ENCODE measurements at places on chromosomes 5 and 9.

DNA sequence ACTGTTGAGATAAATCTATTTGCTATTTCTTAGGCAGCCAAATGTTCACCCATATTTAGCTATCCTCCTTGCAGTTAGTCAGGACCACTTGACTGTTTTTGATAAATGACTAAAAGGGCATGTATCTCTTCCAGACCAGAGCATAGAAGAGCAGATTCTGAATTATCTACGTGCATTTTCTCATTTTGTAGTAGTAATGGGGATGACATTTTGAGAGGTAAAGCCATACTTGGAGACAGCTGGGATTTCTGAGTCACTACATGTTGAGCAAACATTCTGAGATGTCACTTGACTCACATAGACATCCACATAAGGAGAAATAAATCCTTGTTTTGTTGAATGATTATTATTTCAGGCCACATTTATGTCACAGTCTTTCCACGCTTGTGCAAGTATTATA lies 297.6 kb downstream of the CDH10 start:
- no peak for DNase-seq

GRCh38 chr9:125649315-125649714 lies 57.7 kb downstream of the MAPKAP1 start:
- no peak for DNase-seq

DNA sequence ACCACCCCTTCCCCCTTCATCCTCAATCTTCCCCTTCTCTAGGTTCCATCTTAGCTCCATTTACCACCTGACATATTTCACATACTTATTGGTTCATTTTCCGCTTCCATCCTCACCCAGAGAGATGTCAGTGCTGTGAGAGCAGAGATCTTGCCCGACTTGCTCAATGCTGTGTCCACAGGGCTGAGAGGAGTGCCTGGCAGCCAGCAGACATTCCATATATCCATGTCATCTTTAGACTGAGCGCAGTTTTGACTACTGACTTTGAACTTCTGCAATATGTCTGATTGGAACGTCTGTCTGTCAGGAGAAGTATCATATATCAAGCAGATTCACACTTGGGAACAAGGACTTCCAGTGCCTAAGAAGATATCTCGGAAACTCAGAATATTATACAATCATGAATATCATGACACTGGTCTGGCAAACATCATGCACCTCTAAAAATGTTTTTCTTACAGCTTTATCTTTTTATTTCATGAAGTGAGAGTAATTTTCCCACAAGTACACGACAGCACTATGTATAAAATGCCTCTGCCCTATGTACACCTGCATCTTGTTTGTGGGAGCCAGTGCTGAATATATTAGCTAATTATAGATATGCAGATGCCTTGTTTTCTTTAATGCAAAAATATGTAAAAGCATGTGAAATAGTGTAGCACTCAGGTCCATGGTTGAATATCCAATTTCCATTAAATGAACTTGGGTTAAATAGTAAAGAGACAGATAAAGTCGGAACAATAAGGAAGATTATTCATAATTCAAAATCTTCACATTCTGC lies 454.0 kb upstream of the DAP start:
- no peak for DNase-seq

DNA sequence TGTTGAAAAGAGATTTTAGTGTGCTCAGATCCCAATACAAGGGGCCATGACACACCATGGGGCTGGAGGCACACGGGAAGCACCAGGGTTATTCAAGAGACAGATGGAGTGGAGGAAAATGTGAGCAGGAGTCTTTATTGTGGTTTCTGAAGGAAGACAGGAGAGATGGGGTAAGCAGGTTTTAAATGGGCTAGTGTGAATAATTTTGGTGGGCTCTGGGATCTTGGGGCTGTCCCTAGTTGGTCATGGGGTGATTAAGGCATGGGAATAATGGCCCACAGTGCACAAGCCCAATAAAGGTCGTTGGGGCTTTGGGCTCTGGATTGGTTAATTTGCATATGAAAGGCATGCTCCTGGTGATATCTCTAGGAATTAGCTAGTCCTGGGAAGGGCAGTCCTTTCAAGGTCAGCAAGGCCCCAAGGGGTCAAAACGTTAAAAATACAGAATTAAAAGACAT lies 3.6 kb upstream of the SCGB3A2 start:
- DNase-seq, result peak; percentile 74

- DNase-seq, result no peak
These were observed 1068.7 kb downstream of the CDH12 start for GRCh38 chr5:21784487-21784886.

DNA sequence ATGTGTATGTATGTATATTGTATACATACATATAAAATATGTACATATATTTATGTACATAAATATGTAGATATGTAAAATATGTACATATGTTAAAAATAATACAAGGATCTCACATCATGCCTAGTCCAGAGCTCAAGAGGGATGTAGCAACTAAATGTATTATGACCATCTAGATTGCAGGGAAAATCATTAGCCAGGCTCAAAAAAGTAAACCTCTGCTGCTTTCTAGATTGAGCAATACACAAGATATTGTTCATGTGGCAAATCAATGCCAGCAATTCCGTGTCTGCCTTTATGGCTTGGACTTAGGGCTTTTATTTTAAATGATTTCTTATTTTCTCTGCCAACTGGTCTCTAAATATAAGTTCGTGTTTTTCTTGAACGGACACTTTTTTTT lies 65.2 kb downstream of the RAI14 start:
- DNase-seq, result no peak

- peak; percentile 11 for DNase-seq
These were observed 74.3 kb downstream of the MUSK start for GRCh38 chr9:110742741-110743371.

- no peak for DNase-seq
These were observed 151.2 kb upstream of the ARRDC3 start for GRCh38 chr5:91534332-91534731.

DNA sequence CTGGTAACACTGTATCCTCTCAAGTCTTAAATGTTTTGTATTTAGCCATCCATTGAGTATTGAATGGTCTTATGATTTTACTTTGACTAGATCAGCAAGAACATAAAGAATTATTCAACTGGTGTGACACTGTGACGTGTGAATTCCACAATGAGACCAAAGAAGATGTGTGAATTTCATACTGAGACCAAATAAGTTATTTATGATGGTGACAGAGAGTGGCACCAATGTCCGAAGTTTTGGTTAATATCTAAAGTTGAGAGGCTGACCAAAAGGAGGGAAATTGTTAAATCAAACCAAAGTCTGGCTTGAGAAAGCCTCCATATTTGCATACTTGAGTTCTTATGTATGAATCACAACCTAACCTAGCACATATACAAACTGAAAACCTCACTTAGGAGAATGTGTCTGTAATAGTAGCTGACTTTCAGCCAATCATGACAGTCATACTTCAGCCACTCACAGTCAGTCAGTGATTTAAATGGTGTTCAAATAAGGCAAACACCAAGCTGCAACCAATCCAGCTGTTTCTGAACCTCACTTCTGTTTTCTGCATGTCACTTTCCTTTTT lies 31.5 kb upstream of the FAM170A start:
- no peak for DNase-seq

GRCh38 chr9:92353051-92353450 lies 27.3 kb downstream of the CENPP start:
- DNase-seq, result no peak

- DNase-seq, result no peak
These were observed 650 bp downstream of the GPR107 start for GRCh38 chr9:130054325-130054786.

DNA sequence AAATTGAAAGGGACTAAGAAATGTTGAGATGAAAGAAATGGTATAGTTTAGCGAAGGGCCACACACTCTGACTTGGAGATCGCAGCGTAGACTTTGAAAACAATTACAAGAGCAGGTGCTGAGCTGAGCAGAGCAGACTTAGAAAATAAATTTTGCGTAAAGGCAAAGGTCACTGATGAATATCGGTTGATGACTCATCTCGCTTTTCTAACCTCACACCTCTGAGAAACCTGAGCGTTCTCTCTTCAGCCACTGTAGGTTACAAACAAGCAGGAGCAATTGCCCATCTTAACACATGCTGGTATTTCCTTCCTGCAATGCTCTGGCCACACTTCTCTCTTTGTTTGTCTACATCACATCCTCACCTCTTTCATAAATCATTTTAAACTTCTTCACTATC lies 190.6 kb upstream of the C9orf72 start:
- DNase-seq, result no peak

- no peak for DNase-seq
These were observed 81.8 kb downstream of the FBXW11 start for GRCh38 chr5:171924493-171925122.

GRCh38 chr5:115257981-115258380 lies 4.7 kb downstream of the PGGT1B start:
- no peak for DNase-seq

DNA sequence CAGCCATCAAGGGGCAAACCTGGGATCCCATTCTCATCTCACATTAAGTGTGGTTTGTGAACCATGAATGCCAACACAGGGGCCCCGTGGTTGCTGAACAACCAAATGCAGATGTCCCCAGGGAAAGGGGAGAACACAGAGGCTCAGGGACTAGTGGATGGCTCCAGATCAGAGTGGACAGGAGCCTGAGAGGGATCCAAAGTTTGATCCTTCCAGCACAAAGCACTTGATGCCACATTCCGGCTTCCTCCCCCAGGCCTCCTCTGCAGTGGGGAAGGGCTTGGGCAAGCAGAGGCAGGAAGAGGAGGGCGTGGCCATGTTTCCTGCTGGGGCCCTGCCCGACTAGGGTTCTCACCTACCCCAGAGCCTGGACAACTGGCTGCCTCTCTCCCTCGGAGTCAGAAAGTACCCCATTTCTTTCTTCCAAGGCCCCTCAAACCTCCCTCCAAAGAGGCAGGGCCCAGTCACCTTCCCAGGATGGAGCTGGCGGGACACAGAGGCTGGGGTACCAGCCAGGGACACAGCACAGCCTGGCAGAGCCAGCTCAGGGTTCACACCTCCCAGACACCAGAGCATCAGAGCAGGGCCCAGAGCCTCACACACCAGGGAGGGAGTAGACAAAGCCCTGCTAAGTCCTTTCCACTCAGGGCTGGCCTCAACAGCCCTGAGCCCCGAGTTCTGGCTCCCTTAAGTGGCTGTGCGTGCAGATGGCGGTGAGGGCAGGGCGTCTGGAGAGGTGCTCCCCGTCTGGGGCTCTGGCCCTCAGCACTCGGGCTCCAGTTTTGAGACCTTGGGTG lies 4.3 kb upstream of the RNF44 start:
- DNase-seq, result no peak

GRCh38 chr5:68749631-68750030 lies 344.2 kb upstream of the SLC30A5 start:
- no peak for DNase-seq

DNA sequence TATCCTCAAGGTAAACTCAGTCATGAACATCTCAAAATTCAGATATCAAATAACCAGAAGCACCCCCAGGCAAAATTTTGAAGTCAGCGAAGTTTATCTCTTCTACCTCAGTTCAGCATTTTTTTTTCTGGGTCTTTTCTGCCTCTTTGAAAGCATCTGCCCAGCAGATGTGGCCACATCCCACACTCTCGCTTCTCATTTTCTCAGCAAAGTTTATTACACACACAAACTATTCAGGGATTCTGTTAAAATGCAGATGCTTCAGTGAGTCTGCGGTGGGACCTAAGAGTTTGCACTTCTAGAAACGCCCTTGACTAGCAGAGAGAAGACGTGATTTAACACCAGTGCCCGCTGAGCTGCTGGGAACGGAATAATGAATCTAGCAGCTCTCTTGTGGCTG lies 19.3 kb downstream of the RASEF start:
- DNase-seq, result no peak

DNA sequence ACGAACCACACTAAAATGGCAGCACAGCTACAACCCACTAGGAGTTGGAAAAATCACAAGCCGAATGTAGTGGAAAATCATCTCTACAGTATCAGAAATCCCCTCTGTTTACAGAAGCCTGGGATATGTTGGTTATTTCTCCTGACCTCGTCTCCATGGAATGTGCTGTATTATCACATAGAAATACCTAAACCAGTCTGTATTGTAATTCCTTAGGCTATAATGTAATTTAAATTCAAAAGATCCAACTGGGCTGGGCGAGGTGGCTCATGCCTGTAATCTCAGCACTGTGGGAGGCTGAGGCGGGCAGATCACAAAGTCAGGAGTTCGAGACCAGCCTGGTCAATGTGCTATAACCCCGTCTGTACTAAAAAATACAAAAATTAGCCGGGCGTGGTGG lies 244.8 kb upstream of the MPDZ start:
- DNase-seq, result no peak

- DNase-seq, result no peak
These were observed 3.8 kb downstream of the GAS1 start for GRCh38 chr9:86943201-86944113.

DNA sequence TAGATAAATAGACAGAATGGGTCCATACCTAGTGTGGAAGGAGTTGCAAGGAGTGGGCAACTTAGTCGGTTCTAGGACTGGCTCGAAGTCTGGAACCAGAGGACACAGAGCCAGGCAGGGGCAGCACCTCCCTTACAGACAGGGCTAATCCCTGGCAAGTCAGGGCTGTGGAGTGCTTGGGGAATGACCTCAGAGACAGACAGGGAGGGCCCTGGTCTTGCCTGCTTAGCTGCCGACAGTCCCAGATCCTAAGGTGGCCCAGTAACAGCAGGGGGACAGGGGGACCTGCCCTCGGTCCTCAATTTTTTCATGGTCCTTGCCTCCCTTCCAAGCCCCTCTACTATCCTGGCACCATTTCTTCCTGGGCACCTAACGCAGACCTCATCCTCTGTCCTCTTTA lies 222.4 kb upstream of the TNC start:
- DNase-seq, result no peak

DNA sequence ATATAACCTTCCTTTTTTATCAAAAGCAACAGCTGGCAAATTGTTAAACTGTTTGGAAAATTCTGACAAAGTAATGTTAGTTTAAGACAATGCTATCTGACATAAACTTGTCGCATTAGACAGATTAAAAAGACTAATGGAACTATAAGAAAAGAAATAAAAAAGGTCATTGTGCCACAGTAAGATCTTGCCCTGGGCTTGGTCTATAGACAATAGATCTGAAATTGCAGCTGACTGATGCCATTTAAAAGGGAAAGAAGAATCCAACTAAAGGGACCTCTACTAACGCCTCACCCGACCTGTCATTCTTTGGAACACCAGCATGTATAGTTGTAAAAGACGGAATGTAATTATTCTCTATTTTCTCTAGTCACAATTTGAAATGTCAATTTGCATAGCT lies 644.4 kb upstream of the GRAMD2B start:
- no peak for DNase-seq

DNA sequence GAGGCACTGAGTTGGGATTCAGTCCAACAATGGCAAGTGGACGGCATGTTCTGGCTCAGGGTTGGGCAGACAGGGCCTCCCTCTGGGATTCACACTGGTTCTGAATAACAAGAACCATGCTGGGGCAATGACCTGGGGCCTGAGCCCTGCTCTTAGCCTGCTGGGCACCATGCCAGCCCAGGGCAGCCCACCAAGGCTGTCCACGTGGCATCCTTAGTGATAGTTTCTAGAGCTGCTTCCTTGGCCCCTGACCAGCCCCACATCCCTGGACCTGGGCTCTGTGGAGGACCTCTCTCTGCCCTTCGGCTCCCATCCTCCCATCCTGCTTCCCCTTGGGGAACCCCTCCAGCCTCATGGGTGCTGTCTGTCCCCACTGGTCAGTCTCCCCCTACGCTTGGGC lies 22.3 kb upstream of the OLFM1 start:
- no peak for DNase-seq

Data from iPS DF 6.9 (cell line).